ENCODE measurements at places on chromosomes 11 and 22. TPM values are rescaled to one million over a fixed set of nuclear protein-coding genes. Genes with fewer than 3 reads are reported as not detected.

GRCh38 chr11:61123775-61124571, 21.7 kb downstream of the CD5 start:
- no peak for ATAC-seq

The DDTL gene
- total RNA-seq, result 4.9 TPM

DNA sequence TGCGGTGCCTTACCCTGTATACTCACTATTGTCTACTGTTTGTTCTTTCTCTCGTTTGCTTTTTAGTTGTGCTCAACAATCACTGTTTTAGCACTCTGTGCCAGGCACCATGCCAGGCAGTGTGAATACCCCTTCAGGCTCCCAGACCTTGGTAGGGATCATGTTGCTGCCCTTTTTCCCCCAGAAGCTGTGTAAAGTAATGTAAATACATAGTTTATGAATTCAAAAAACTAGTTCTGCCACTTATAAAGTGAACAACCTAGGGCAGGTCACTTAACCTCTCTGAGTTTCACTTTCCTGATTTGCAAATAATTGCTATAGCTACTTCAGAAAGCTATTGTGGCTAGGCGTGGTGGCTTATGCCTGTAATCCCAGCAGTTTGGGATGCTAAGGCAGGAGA, 81.0 kb upstream of the CTSC start:
- ATAC-seq, result no peak

The FAM89B gene
- 42.2 TPM for total RNA-seq

DNA sequence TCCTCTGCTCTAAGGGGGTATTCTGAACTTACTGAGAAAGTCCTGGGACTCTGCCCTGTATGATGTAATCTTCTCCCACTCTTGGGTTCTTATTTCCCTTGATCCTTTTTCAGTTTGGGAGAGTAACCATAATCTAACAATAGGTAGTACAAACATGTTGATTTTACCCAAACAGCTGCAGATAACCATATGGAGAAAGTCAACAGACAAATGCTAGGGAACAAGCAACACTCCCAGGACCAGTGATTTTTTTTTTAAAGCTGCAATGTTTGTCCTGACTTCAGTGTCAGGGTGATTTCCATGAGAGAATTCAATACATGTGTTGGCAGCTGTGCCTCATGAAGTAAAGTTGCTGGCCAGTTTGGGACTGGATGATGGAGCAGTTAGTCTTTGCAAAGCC, 156.5 kb downstream of the FCHSD2 start:
- ATAC-seq, result no peak

GRCh38 chr22:44539467-44540063, 41.5 kb upstream of the RTL6 start:
- ATAC-seq, result no peak

DNA sequence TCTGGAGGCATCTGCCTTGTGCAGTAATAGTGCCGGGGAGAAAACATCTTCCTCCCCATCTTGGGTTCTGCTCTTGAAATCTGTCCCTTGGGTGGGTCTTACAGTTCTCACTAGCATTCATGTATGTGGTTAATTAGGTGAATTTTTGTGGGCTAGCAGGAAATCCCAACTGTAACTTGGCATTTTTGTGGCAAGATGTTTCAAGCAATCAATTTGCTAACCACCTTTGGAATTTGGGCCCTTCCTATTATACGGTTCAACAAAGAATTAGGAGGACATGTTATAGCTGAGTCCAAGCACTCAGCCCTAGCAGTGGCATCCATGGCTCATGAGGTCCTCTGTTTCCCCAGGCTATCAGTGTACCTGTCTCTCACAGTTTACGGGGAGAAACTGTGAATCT, 89.1 kb upstream of the MTNR1B start:
- no peak for ATAC-seq

DNA sequence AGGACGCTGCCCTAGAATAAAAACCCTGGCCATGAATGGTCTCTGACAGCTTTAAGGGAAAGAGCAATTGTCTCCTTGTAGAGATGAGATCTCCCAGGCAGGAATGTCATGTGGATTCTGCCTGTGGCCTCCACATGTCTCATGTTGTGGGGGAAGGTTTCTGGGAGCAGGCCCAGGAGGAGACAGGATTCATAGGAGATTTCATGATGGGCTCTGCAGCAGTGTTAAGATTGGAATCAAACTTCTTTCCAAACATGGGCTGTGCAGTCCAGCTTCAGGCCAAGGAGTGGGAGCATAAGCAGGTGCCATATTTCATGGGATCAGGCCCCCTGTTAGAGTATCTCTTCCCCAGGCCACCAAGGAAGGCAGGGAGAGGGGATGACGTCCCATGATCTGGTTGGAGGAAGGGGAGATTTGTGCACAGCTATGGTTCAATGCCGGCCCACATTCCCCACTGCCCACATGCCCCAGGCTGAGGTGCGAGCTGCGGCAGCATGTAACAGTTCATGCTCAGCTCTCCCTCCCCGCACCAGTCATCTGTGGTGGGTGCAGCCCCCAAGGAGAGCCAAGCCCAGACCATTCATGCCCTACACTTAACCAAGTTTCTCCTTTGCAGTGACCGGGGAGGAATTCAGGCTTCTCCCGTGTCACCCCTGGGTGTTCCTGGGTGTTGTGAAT, 42.5 kb downstream of the LMO1 start:
- no peak for ATAC-seq

GRCh38 chr22:20605328-20605727, 97.9 kb downstream of the MED15 start:
- no peak for ATAC-seq

DNA sequence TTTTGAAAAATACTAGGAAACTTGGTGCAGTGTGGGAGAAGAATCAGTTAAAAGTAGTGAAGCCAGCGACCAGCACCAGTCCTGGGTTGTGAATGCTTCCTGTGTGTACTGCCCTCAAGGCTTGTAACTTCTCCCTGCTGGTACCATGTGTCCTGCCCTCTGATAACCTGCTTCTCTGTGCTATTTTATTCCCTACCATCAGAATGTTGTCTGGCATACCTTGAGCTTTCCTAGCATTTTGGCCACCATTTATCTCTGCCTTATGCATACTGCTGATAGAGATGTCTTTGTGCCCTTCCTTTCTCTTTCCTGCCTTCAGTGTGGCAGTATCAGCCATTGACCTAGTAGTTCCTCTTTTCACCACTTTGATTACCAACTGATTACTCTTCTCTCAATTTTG, 2.0 kb downstream of the GTF2H1 start:
- ATAC-seq, result no peak

- ATAC-seq, result no peak
Observed at GRCh38 chr11:132048040-132048439, 677.6 kb downstream of the NTM start.

DNA sequence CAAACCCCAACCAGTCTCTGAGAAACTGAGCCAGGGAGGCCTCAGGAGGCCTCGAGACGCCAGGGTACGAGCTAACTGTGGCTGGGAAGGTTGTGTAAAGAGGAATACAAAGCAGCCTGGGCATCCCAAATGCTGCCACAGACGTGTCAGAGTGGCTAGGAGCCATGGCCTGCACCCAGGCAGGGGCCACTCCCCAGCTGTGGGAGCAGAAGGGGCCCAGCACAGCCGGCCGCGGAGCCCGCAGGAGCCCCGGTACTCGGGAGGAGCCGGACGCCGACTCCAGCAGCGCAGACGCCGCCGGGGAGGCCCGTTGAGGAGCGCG, 349.8 kb upstream of the B3GAT1 start:
- ATAC-seq, result no peak

The DSCAML1 gene
- 2.8 TPM for total RNA-seq

- no peak for ATAC-seq
Observed at GRCh38 chr22:25888399-25889054, 146.5 kb downstream of the MYO18B start.

DNA sequence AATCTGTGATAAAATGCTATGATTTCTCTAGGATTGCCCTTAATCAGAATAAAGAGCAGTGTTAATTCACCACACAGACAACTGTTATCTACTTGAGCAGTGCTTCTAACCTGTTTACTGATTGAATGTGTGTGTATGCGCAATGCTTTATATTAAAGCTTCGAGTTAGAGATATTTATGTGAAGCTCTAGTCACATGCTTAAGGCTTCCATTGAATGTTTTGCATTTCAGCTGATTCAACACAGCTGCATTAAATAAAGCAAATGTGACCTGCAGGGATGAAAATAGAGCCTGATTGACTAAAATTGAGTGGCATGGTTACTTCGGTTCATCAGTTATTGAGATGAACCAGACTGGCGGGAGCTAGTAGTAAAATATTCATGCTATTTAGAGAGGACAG, 395.3 kb downstream of the JRKL start:
- ATAC-seq, result no peak

GRCh38 chr11:10388101-10388500, 67.0 kb upstream of the AMPD3 start:
- no peak for ATAC-seq

- no peak for ATAC-seq
Observed at GRCh38 chr11:74775762-74776161, 27.1 kb downstream of the RNF169 start.

DNA sequence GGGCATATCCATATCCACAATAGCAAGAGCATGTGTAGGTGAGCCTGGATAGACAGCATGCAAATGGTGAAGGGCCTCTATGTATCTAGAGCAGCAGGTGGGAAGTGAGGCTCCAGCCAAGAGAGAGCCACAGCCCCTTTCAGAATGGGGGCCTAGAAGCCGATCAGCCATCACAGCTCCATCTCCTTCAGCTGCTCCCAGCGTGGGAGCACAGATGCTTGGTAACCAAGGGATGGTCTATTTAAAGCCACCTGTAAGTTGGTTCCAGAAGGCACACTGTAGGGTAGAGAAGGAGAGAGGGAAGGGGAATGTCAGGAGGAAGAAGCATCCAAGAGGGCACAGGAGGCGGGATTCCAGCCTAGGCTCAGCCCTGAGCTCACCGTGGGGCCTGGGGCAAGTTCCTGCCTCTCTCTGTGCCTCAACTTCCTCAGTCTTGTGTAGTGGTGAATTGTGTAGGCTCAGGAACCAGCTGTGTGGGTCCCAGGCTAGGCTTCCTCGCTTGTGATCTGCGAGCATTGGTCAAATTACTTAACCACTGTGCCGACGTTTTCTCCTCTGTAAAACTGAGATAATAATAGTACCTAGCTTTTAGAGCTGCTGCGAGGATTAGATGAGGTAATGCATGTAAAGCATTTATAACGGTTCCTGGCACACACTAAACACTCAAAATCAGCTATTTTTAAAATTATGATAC, 122.9 kb upstream of the NAV2 start:
- no peak for ATAC-seq

GRCh38 chr22:36136475-36136874, 24.1 kb downstream of the APOL3 start:
- no peak for ATAC-seq

DNA sequence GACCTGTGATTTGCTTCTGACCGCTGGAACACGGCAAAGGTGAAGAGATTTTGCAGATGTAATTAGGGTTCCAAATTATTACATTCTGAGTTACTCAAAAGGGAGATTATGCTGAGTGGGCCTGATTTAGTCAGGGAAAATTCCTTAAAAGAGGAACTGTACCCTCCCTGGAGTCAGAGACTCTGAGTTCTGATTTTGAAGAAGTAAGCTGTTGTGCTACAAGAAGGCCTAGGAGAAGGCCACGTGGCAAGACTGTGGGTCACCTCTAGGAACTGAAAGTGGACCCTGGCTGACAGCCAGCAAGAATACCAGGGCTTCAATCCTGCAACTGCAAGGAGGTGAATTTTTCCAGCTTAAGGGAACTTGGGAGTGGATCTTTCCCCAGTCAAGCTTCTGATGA, 45.3 kb downstream of the CHRDL2 start:
- ATAC-seq, result no peak

DNA sequence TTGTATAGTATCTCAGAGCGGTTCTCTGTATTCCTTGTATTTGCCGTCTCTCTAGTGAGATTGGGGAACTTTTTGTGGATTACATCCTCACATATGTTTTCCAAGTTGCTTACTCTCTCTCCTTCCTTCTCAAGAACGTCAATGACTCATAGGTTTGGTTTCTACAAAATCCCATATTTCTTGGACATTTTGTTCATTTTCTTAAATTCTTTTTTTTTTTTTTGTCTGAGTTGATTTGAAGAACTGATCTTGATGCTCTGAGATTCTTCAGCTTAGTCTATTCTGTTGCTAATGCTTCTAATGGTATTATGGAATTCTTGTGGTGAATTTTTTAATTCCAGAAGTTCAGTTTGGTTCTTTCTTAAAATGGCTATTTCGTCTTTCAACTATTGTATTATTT, 28.4 kb upstream of the SLN start:
- no peak for ATAC-seq

DNA sequence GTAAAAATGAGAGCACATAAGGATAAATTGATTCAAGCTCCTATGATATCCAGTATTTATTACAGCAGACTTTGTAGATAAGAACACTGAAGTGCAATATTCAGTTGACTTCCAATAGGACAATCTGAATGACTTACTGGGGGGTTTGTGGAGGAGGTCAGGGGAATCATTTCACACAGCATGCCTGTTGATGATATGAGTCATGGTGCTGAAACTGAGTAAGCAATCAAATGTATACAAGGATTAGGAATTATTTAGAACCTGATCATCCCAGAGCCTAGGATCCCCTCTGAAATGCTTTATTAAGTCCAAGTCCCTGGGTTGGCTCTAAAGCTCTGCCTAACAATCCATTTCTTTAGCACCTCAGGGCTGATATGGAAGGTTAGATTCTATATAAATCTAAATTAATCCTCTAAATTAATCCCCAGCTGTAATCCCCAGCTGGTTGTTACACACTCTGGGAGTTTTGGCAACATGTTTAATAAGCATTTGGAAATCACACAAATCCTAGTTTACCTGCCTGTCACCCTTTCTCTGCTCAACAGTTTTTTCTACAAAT, 326.4 kb downstream of the GUCY1A2 start:
- no peak for ATAC-seq

DNA sequence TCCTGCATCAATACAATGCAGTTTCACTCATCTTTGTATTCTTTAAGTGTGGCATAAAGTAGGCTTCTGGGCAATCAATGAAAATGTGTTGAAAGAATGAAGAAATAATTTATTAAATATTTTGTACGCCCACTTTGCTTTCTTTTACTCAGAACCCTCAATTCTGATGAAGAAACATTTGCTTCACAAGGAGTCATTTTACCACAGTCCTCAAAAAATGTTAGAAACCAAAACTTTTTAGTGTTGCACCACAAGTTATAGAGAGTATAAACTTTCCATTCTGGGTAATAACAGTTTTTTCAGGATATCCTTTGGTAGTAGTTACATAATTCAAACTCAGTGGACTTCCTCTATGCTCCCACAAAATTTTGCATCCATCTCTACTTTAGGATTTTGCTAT, 360.5 kb downstream of the DLG2 start:
- ATAC-seq, result no peak

The OR10D3 gene
- not detected for total RNA-seq

The CDON gene
- 2.6 TPM for total RNA-seq

The FERMT3 gene
- 191 TPM for total RNA-seq

The MMP27 gene
- total RNA-seq, result not detected

The DDIAS gene
- 6.1 TPM for total RNA-seq

GRCh38 chr11:27205250-27205649, 157.8 kb downstream of the CCDC34 start:
- ATAC-seq, result no peak

The MRPL21 gene
- total RNA-seq, result 43.4 TPM

GRCh38 chr11:15579287-15580001, 464.7 kb downstream of the INSC start:
- ATAC-seq, result no peak

The HTR3A gene
- not detected for total RNA-seq

All from activated T-helper 17 cell treated with anti-CD3 and anti-CD28 coated beads, Interleukin-2, amount 50 U/mL, for 72 hours (primary cell).